ENCODE measurements at places on chromosomes 1 and 21.

- DNase-seq: no peak
Measured at GRCh38 chr1:56880774-56881173, 26.2 kb downstream of the C8A start.

DNA sequence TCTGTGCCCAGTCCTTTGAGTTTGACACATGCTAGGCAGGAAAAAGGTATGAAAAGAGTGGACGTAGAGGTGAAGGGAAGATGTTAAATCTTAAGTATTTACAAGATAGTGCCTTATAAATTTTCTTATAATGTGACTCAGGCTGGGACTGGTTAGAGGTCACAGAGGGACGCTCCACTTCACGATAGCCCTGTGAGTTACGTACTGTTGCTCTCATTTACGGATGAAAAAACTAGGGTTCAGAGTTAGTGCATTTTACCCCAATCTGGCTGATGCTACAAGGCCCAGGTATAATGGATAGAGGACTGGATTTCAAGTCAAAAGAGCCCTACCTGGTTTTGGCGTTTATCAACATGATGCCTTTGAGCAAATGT is 1.4 kb upstream of the TUT4 start:
- no peak for DNase-seq

DNA sequence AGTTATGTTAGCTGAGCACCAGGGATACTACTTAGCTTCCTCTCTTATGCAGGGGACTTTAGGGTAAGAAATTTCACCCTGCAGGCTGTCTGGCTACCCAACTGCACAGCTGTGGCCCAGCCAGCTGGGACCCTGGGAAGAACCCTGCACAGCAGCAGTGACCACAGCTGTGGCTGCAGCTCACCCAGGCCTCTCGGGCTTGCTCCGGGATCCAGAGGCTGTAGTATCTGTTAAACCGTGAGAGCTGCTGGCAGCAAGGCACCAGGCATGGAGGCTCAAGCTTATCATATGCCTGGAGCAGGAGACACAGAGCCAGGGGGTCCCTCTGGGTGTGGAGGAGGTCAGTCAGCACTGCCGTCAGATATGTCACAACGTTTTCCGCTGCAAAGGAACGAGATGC is 40.3 kb downstream of the URB1 start:
- DNase-seq: no peak

DNA sequence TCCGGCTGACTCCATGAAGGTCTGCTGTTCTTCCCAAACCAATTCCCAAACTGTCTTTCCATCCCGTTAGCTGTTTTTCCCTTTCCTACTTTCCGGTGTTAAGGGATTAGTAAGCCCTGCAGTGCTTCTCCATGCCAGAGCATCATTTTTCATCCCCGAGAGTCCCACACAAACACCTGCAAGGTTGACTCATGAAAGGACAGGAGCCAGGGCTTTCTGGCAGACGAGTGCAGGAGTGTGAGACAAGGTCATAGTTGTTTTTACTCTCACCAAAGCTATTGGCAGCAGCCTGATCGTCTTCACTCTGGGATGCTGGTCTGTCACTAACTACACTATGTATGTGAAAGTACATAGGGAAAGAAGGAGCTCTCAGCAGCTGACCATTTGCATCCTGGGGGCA is 10.2 kb upstream of the BECN2 start:
- no peak for DNase-seq

- DNase-seq: no peak
Measured at GRCh38 chr1:28510273-28510969, 4.6 kb downstream of the RCC1 start.

DNA sequence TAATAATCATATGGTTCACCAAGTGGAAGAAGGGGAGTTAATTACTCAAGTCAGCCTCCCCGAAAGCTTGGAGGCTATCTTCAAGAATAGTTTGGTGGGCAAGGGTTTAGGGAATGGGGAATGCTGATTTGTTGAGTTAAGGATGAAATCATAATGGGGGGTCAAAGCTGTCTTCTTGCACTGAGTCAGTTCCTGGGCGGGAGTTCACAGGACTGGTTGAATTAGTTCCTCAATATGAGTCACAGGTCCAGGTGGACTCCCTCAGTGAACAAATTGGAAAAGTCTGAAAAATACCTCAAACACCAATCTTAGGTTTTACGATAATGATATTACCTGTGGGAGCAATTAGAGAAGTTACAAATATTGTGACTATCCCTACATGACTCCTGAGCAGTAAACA is 115.2 kb upstream of the COA6 start:
- no peak for DNase-seq

- DNase-seq: no peak
Measured at GRCh38 chr1:43942411-43942810, 4.3 kb upstream of the IPO13 start.

DNA sequence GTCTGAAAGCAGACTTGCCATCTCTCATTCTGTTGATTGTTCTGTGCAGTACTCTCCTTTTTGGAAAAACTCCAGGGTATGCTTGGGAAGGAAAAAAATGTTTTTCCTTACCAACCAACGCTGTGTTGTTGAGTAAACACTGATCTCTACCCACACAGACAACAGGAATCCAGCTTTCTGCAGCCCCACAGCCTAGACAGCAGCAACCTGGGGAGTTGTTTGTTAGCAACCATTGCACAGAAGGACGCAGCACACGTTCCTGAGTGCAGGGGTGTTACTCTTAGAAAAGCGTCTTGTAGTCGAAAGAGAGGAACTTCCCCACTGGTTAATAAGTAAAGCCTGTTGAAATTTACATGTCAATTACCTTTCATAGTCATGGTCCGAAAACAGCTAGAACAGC is 56.6 kb downstream of the SMYD2 start:
- DNase-seq: no peak

GRCh38 chr21:36735724-36736320 is 36.9 kb downstream of the SIM2 start:
- no peak for DNase-seq

DNA sequence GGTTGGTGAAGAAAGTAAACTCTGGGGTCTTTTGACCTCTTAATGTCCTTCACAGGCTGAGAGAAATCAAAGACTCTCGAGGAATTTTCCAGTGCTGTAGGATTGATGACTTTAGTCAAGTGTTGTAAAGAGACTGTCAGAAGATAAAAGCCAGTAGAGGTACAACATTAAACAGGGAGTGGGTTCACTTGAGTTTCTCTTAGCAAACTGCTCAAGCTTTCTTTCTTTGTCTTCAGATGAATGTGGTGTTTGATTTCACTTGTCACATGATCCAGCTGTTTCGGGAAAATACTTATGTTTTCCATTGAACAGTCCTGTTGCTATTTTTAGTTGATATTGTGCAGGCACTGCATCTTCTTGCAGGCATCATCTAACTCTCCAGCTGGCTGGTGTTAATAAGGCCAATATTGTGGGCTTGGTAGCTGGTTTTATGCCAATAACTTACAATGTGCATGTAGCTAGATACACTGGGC is 45.6 kb downstream of the XCL2 start:
- DNase-seq: no peak

DNA sequence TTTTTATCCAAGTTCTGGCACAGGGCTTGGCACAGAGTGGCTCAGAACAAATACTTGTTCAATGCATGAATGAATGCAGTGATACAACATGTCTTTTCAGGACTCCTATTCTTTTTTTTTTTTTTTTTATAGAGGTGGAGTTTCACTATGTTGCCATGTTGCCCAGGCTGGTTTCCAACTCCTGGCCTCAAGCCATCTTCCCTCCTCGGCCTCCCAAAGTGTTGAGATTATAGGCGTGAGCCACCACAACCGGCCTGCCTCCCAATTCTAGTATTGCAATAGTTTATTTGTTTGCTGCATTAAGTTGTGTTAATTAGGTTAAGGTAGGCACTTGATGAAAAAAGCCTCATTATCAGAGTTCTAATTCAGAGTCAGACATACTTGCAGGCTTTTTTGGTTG is 17.9 kb downstream of the UBE4B start:
- DNase-seq: peak; percentile 10

DNA sequence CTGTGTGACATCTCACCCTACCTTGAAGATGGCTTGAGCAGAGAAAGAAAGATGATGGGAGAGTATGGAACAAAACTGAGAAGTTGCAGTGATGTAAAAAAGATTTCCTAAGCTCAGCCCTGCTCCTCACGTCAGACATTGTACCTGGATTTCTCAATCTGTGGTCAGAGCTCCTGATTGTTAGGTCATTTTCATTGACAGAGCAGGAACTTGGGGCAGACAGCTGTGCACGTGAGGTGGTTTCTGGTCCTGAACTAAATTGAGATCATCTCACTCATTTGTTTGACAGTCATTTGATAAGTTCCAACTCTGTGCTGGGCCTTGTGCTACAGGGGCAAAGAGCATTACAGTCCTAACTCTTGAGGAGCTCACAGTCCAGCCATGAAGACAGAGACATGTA is 10.2 kb downstream of the TRAF3IP3 start:
- no peak for DNase-seq

- DNase-seq: no peak
Measured at GRCh38 chr1:4937876-4938534, 283.6 kb downstream of the AJAP1 start.

DNA sequence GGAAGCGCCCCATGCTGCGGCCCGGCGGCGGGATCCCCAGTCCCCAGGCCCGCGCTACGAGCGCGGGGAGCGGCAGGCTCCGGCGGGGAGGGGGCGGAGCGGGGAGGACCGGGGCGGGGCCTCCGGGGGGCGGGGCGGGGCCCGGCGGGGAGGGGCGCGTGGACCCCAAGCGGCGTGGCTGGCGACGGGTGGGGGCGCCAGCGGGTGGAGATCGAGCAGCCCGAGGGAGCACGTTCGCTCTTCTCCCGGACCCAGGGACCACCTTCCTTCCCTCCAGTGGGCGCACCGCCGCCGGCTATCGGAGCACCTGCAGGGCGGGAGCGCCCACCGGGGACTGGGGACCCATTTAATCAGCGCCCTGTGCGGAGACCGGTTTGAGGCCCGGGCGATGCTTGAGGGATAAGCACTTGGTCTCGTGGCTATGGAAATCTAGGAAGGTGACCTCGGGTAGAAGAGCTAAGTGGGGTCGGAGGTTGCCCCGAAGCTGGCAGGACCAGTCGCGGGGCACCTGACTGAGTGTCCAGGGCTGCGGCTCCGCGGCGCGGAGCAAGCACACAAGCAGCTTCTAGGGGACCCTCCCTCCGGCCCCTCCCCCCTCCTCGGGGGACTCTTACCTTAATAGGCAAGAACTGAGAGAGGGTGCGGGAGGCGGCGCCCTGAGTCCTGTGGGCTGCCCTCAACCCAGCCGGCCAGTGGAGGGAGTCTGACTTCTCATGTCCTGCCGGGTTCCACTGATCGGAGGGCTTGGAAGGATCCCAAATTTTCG is at the start of gene TSPAN2:
Gene TSPAN2, minus strand, starts transcription at position 84 of the 766 bp plus-strand sequence. Its CDS starts 71 bp downstream, at position 13.
- no peak for DNase-seq

- no peak for DNase-seq
Measured at GRCh38 chr1:164891615-164892014, 332.6 kb downstream of the PBX1 start.

DNA sequence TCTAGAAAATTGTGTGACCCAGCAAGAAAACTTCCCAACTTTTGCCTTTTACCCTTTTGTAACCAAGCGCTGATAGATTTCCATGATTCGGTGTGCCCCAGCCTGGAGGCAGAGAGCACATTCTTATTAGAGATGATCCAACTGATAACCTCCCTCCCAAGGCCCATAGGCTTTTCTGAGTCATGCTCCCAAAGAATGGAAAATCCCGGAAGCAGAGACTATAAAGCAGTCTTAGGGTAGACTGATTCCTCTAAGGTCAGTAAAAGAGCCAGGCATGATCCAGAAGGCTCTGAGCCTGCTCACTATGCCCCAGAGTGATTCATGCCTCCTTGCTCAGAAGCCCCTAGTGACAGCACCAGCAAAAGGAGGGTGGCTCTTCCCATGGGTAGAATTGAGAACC is 4.3 kb downstream of the CAMK1G start:
- no peak for DNase-seq

GRCh38 chr1:47405697-47406096 is 10.4 kb upstream of the FOXE3 start:
- no peak for DNase-seq

DNA sequence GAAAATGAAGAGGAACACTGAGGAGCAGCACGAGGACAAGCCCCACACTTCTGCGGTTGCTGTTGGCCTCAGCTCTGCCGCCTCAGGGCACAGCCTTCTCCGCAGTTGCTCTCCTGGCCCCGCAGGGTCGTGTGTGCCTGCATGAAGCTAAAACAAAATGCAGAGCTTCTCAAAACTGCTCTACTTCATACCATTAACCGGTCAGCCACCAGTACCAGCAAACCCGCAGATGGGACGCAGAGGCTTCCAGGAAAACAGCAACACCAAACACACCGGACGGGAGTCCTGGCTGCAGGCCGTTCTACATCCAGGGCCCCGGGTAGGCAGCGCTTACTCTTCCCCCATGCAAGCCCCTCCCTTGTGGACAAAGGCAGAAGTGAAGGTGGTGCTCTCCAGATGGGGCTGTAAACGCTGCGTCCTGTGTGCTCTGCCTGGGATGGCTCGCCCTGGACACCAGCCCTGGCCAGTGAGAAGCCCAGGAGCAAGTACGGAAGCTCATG is 7.1 kb upstream of the C1orf159 start:
- DNase-seq: no peak

DNA sequence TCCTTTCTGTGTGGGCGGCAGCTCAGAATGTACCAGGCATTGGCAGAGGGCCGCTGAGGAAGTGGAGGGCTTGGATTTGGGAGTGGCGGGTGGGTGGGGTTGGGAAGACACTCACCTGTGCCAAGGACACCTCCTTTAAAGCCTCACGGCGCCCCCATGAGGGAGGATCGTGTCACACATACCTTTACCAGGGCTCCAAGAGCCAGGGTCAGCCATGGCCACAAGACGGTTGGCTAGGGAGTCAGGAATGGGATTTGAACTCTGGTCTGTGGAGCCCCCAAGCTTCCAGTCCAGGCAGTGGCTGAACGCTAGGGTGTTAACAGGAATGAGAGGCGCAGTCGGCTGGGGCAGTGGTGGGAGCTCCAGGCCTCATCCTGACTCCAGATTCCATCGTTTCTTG is 4.6 kb downstream of the NBL1 start:
- DNase-seq: no peak
